ENCODE measurements at places on chromosomes 6 and 20.

- no peak for DNase-seq
These were observed 88.0 kb downstream of the PRND start for GRCh38 chr20:4809707-4810106.

- no peak for DNase-seq
These were observed 37.8 kb downstream of the RAB44 start for GRCh38 chr6:36735110-36736071.

GRCh38 chr20:7496394-7496991, 443.8 kb downstream of the HAO1 start:
- no peak for DNase-seq

- no peak for DNase-seq
These were observed 77.6 kb downstream of the TRERF1 start for GRCh38 chr6:42374018-42374669.

DNA sequence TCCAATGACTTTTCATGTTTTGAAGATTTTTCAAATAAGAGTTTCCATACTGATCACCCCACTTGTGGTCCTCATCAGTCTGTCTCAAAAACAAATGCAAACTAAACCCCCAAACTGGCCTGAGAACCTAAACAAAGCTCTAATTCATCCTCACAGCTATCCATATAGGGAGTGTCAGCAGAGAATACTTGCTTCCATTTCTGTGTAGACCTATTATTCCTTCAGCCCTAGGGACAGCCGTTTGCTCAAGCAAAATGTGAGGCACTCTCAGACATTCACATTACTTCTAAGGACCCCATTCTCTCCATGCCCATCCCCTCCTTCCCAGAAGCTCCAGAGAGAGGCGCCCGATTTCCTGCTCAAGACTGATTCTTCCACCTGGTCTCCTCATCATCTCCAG, 24.6 kb downstream of the DNAAF9 start:
- no peak for DNase-seq

GRCh38 chr6:57195457-57195856, 23.3 kb downstream of the BAG2 start:
- no peak for DNase-seq

- DNase-seq = no peak
These were observed 8.5 kb upstream of the COQ3 start for GRCh38 chr6:99402448-99402847.

- peak; percentile 47 for DNase-seq
These were observed 165.1 kb downstream of the ARID1B start for GRCh38 chr6:156942266-156942665.

- DNase-seq = no peak
These were observed 20.4 kb upstream of the MAP3K4 start for GRCh38 chr6:160971171-160971570.

DNA sequence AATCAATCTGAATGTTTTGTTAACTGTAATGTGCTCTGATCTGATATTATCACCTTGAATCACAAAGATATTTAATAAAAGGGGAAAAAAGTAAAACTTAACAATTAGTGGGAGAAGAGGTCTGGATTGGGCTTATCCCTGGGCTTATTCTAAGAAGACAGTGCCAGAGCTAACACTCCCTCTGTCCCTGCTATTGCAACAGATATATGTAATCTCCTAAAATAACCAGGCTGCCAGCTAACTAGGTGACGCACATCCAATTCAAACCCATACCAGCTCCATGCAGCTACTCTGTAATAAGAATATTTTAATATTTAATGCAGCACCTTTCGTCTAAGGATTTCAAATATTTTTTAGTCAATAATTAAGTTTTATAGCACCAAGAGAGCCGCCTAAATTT, 330.1 kb upstream of the MARCKS start:
- peak; percentile 8 for DNase-seq

DNA sequence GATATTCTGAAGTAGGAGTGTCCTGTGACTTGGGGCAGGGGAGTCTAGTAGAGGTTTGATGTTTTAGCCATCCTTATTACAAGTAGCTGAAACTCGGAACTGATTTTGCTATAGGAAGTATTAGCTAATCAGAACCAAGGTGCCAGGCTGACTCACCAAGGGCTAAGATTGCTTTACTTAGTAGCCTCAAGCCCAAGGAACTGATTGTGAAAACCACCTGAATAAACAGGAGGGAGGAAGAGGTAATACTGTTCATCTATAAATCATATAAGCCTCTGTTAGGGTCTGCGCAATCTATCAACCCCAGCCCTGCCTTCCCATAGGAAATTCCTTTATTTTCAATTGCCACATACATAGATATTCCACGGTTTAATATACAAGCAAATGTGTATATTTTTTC, 54.4 kb downstream of the GNAS start:
- DNase-seq = peak; percentile 35

GRCh38 chr6:152948150-152948768, 34.6 kb downstream of the FBXO5 start:
- peak; percentile 73 for DNase-seq

- no peak for DNase-seq
These were observed 60.8 kb downstream of the FAM83B start for GRCh38 chr6:54907355-54907754.

DNA sequence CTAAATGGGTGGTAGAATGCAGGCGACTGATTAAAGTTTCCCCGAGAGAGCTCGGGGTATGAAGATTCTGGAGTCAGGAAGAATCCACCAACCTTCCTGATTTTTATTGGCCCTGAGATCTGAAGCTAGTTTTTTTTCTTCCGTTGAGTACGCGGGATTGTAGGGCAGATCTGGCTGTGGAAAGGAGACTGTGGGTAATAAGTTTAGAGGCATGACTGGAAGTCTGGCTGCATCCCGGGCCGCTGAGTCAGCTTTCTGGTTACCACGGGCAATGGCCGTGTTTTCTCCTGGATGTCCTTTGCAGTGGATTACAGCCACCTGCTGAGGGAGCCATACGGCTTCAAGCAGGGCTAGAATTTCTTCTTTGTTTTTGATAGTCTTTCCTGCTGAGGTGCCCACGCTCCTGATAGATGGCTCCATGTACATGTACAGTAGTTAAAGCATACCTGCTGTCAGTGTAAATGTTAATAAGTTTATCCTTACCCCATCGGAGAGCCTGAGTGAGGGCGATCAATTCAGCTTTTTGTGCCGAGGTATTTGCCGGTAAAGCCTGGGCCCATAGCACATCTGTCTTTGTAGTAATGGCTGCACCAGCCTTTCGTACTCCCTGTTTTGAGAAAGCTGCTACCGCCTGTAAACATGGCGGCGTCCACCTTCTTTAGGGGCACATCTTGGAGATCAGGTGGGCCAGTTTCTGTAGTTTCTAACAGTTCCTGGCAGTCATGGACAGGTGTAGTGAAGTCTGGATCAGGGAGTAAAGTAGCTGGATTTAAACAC, 154.0 kb downstream of the TRIM27 start:
- DNase-seq = no peak

GRCh38 chr6:46243754-46244153, 73.0 kb upstream of the ENPP5 start:
- no peak for DNase-seq

- no peak for DNase-seq
These were observed 105.3 kb downstream of the CEBPB start for GRCh38 chr20:50295762-50296449.

DNA sequence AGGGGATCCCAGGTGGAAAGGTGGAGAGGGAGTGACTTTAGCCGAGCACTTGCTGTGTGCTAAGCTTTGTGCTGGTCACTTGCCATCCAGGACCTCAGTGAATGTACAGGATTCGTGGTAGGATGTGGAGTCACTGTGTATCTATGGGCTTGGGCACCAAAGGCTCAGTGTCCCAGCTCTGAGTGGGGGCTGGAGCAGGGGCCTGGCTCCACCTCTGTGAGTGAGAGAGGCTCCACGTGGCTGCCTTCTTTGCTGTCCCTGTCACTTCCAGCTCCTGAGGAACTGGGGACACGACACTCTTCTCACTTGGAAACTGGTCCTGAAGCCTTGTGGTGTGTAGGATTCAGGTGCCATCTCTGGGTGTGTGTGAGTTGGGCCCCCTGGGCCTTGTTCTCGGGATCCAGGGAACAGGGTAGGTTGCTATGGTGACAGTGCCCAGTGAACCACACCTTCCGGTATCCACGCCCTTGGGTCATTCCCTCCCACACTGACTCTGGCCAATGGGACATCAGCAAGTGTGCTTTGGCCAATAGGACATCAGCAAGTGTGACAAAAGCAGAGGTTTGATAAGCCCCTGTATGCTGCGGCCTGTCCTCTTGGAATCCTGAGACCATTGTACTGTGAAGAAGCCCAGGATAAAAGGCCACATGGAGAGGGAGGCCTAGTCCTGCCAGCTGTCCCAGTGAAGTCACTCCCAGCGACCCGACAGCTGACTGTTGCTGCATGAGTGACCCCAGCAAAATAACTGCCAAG, 87.7 kb downstream of the CDH22 start:
- peak; percentile 92 for DNase-seq

- DNase-seq = no peak
These were observed 49.6 kb downstream of the SLC2A12 start for GRCh38 chr6:134002821-134003220.

GRCh38 chr6:1278061-1278720, 33.7 kb upstream of the FOXQ1 start:
- DNase-seq = no peak

DNA sequence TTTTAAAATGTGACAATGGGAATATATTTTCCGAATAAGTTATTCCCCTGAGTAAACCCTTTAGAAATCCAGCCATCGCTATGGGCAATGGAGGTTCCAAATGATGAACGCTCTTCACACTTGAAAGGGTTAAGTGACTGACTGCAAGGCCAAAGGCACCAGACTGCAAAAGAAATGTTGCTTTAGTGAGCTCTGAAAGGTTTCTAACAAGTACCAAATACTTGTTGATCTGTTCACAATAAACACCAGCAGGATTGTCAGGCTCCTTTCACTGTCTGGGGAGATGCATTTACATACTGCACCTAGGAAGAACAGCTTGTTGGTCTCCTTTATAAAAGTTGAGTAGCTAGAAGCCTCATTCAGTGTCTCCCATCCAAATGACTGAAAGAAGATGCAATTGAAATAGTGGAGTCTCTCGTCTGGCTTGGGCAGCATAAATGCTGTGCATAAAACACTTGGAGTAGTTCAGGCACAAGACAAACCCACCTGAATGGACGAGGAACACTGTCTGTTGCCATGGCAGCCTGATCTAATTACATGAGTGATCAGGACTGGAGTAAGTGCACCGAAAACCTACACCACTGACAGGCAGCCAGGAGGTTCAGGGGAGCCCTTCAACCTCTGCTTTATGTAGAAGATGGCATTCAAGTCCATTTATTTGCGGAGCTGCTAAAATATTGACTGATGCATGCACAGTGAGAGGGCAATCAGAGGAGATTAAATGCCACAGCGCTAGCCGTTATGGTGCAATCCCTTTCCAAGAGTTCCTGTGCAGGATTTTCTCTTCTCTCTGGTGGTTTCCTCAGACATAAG, 2.9 kb downstream of the ATXN1 start:
- DNase-seq = peak; percentile 94

DNA sequence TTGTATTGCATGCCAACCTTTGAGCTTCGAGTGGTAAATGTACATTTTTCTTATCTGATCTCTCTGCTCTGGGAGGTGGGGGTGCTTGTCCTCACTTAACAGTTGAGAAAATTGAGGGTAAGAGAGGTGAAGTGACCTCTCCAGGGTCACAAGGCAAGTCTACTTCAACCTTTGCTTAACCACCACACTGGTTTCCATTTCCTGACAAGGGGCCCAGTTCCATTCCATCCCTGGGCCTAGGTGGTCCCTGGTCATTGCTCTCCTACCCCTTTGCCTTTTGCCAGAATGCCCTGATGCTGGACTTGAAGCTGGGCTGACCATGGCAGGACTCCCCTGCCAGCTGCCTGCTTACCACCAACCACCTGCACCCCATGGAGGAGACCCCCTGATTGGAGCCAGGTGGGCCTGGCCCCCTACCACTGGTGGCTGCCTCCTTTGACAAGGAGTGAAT, 9.9 kb upstream of the BPIFB3 start:
- no peak for DNase-seq

DNA sequence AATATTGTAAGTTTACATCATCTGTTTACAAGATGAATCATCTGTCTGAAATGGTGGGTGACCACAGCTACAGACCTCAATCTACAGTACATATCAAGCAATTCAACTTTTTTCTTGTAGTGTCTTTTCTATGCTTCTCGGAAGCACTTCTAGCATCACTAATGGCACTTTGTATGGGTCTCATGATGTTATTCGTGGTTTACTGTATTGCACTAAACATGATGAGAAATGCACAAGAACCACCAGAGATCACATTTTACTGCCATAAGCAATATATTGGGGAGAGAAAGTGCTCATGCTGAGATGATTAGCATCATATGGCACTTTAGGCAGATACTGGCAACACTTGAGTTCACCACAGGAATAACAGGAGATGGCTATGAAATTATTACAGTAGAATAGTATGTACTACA, 15.4 kb upstream of the BTBD3 start:
- DNase-seq = no peak

- no peak for DNase-seq
These were observed 404.1 kb downstream of the TAF4 start for GRCh38 chr20:61661583-61661982.

DNA sequence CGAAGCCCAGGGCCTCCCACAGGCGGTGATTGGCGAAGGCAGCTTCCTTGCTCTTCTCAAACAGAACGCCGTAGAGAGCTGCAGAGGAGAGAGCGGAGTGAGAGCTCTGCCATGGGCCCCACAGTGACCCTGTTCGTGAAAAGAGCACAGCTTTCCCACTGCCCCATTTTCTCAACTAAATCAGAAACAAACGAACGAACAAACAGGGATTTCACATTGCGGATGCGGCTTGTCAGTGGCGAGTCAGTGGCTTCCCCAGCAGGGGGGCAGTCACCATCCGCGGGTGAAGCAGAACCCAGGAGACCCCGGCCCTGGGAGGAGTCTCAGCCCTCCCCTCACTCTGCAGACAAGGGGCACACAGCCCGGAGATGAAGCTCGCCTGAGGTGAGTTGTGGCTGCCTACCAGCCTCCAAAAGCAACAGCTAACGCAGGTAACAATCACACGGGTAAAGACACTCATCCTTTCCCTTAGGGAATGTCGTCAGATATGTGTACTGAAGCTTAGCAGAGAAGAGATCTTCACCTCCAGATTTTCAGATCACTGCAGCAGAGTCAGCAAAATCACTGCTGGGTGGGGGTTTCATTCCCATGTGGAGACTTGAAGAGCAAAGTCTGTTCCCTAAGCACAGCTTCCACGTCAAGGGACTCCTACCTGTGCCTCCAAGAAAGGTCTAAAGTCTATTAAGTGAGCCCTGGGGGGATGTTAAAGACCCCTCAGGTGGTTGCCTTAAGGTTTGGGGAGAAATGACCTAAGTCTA, 51.2 kb upstream of the GPR31 start:
- DNase-seq = no peak

GRCh38 chr20:38215194-38216182, 45.0 kb downstream of the KIAA1755 start:
- no peak for DNase-seq

DNA sequence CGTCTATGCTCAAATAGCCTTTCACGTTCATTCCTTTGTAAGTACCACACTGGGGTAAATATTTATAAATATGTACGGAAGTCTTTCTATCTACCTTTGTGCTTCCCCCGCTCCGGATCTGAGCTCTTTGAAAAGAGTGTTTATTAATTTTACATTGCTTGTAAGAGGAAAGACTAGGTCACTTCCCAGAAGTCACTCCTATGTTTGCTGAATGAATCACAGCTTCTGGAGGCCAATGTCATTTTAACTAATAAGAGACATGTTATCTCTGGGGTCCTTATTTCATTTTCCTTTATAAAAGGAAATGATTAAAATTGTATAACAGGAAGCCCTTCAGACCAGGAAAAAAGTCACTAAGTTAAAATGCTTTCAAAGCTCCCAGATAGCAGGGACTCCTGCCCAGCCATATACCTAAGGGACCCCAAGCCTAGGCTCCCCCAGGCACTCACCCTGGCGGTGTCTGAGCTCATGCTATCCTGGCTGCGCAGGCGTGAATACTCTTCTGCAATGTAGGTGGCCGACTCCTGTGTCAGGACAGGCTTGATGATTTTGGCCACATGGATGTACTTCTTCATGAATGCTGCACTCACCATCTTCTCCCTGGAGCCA, 12.6 kb downstream of the MCM3 start:
- DNase-seq = no peak

All from NCI-H82 (cell line).